ENCODE measurements at places on chromosomes 1 and 21.

DNA sequence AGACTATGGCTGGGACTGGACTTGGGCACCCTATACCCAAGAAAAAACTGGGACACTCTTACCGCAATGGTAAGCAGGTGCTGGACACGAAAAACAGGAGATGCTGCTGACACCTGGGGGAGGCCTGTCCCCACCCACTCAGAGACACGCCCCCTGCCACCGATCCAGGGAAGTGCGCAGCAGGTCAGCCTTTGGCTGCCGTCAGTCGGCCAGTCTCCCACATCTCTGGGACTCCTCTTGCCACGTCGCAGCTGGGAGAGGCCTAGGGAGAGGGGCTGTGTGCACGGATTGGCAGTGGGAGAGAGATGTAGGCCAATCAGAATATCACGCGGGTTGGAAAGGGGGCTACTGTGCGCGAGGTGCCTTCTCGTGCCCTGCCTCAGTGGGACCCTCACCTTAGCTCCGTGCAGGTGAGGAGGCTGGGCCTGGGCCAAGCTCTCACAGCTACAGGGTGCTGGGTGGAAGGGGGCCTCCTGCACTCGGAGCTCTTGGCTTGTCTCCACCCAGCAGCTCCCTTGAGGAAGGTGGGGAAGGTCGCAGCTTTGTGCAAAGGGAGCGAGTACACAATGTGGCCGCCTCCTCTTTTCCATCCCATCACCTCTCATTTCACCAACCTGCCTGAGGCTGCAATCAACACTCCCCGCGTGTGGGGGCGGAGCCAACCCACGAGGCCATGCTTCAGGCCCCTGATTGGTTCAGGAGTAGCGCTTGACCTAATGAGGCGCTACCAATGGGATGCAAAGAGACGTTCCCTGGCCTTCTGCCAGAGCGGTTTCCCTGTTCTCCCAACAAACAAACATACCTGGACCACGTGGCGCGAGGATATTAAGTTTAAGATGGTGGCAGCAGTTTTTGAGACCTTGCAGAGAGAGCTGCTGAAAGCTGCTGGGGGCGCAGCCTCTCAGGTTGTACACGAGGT, 25.7 kb upstream of the LDLRAP1 start:
- DNase-seq: no peak

DNA sequence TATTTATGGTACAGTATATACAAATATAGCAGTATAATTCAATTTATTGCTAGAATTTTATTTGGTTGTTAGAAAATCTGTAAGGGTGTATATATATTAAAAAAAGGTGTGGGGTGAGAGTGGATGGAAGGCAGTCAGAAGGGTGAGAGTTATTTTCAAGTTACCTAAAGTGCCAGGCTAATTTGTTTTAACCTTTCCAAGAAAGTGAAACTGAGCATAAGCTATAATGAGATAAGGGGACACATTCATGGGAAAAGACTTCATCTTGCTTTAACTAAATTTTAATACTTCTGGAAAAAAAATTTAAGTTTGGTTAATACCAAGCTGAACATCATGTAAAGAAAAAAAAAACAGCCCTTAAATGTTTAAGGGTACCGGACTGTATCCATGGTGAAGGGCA, 4.9 kb downstream of the TEX38 start:
- DNase-seq: no peak

- no peak for DNase-seq
These were observed 11.6 kb upstream of the SERBP1 start for GRCh38 chr1:67441739-67442281.

DNA sequence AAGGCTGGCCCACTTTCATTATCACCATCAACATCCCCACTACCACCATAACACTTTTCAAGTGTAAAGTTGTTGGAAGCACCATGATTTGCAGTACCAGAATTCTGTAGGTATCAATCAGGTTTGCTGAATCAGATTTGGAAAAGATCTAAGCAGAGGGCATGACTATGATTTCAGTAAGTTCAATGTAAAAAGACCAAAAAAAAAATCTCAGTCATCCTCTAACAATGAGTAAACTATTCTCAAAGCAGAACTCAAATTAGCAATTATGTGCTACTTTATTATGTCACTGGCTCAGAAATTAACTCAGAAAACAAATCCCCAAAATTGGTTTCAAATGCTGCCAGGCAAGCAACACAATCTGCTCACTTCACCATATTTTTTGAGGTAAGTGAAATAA, 187.8 kb upstream of the HP1BP3 start:
- DNase-seq: no peak

- DNase-seq: no peak
These were observed 59.3 kb downstream of the EYA3 start for GRCh38 chr1:28028873-28029654.

- no peak for DNase-seq
These were observed 176.9 kb upstream of the FMN2 start for GRCh38 chr1:239914751-239915231.

DNA sequence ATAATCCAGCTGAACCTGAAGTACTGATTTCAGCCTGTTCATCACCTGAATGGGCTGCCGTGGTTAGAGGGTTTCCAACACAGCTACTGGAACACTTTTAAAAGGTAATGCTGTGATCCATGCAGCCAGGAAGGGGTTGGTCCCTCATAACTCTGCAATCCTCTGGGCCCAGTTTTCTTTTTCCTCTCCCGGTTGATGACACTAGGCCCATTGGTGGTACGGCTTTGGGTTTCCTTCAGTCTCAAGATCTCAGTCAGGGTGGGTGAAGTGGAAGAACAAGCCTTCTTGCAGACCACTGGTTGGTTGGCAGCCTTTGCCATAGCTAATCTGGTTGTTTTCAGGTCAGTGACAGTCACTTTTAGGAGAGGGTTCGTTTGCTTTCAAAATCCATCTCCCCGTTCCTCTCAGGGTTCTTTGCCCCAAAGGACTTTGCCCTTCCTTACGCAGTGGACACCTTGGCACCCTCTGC, 502 bp upstream of the SLC35A3 start:
- DNase-seq: no peak

DNA sequence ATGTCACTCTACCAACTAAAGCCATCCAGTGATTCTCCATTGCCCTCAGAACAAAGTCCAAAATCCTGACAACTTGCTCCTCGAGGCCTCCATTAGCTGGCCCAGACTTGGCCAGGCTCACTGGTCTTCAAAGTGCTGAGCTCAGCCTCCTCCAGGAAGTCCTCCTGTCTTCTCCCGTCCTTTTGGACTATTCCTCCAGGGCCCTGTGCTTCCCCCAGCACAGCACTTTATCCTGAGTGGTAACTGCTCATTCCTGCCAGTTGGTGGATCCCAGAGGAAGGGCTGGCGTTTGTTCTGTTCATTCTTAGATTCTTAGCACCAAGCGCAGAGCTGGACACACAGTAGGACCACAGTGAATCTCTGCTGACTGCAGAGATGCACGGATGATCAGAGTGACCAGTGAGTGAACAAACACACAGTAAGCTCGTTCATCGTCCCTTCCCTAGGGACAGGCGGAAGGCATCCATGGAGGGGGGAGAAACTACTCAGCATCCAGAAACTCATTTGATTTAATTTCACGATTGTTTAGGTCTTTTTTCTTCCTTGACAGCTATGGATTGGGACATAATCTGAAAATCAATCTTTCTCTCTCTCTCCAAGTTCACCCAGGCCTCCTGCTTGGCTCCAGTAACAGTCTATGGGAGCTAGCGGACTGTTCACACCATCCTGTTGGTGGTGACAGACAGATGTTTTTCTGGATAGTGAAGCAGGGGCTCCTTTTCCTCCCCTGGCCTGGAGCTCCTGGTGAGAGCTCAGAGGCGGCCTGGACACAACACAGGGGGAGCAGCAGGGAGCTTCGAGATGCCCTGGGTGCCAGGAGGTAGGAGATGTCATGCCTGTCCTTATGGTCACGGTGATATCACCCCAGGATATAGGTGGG, 180.2 kb downstream of the PTPRU start:
- DNase-seq: no peak

DNA sequence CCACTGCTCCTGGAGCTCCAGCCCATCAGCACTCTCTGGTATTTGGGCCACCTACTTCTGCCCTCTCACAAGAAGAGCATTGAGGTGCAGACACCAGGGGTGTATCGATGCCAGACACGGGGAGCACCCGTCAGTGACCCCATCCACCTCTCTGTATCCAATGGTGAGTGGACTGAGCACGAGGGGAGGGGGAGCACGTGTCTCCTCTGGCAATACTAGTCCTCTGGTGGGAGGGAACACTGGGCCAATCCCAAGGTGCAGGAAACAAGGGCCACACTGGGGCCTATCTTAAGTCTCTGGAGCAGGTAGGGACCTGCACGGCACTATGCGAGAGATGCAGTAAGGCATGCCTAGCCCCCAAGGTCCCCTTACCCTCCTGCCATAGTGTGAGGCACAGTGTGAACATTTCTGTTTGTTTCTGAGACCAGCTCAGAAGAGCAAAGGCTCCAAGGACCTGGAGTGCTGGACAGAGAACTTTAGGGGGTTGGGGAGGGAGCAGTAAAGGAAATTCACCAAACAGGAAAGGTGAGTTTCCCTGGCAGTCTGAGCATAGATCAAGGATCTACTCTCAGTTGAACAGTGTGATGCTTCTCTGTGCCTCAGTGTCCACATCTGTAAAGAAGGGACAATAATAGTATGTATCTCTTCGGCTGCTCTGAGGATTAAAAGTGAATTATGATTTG, 2.3 kb downstream of the FCRLB start:
- DNase-seq: no peak

DNA sequence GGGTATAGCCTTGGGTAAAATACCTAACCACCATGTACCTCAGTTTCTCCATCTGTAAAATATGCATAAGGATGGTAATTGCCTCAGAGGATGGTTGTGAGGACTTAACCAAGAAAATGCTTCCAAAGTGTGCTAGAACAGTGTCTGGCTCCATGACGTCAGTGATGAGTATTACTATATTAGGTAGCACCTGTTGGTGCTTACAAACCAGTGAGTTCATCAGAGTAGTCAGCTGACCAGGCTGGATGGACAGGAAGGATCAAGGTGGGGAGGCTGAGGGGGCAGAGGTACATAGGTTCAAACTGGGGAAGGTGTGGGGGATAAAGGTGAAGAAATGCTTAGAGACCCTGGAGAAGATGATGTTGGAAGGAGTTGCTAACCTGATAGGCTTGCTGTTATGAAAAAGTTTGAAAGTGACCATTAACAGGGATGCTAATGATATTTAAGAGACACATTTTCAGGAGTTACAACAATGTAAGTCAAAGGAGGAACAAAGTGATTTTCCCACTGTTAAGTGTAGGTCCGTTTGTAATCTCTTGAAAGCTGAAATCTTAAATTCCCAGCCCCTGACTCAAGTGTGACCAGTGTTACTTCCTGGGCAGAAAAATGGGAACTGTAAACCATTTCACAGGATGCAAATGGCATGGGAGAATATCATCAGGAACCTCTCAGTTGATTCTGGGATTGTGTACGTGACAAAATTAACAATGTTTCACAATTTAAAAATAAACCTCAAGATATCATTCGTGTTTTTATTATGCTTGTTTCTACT, 4.4 kb downstream of the NTPCR start:
- no peak for DNase-seq

GRCh38 chr1:197844651-197845050, 57.8 kb upstream of the C1orf53 start:
- no peak for DNase-seq

GRCh38 chr1:187261637-187262036, 432.9 kb downstream of the PLA2G4A start:
- no peak for DNase-seq

- no peak for DNase-seq
These were observed 15.7 kb upstream of the WDTC1 start for GRCh38 chr1:27218736-27219135.

- DNase-seq: no peak
These were observed 20.5 kb downstream of the TEX38 start for GRCh38 chr1:46691997-46692790.

GRCh38 chr21:27694667-27695066, 727.8 kb upstream of the ADAMTS5 start:
- no peak for DNase-seq

DNA sequence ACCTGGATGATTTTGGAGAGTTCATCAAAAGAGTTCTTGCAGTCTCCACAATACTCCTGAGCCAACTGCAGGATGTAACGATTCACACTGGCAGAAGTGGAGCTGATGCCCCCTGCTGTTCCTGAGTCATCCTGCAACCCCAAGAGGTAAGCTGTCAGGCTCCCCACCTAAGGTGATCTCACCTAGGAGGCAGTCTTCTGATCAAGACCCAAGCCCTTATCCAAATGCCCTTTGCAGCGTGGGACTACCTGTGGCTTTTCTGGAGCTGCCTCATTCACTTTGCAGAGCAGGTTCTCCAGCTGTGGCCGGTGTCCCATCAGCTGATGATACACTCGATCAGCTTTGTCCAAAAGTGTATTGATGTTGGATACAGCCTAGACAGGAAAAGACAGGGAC, 96.4 kb downstream of the UBR4 start:
- peak; percentile 15 for DNase-seq

- no peak for DNase-seq
These were observed 55.0 kb downstream of the S1PR1 start for GRCh38 chr1:101291562-101292380.

GRCh38 chr21:41948078-41948895, 5.5 kb downstream of the C2CD2 start:
- no peak for DNase-seq

- no peak for DNase-seq
These were observed 4.3 kb upstream of the C1orf115 start for GRCh38 chr1:220685879-220686278.

GRCh38 chr1:174158767-174159251, 511 bp upstream of the RABGAP1L start:
- no peak for DNase-seq

DNA sequence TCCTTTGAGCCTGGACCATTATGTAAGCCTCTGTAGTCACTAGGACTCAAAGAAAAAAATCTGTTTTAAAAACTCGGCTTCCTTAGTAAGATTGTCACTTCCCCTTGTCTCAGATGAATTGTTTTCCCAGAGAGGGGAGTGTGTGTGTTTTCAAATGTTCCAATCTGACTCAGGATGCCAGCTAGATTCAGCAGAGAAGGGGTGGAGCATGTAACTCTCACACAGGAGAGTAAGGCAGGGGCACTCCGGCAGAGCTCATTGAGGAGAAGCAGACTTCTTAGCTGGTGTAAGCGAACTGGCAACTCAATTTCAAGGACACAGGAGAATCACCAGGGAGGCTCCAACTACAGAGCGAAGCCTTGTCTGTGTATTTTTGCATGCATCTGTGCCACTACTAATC, 623.2 kb downstream of the LMO4 start:
- DNase-seq: no peak

DNA sequence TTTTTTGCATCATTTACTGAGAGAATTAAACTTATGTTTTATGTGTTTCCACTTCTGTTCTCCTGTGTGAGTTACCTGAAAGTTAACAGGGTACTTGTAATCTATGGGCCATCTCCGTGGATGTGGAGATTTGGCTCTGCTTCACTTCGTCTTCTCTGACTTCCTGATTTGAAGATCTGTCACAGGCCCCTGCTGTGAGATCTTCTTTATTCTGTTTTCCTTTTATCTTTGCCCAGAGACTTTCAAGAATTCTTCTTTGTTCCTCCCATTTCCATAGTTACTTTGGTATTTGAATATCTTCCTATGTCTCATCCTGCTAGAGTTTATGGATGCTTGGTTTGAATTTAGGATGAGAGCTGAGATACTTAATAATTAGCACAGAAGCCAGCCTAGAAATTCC, 35.4 kb upstream of the PKN2 start:
- no peak for DNase-seq
